Hair follicular keratinocyte (primary cell): ENCODE measurements at places on chromosomes 12 and 14. TPM values are rescaled to one million over a fixed set of nuclear protein-coding genes. Genes with fewer than 3 reads are reported as not detected.

The IL31 gene
- total RNA-seq, result not detected in 2 replicates

The KIF21A gene
- 17.0 and 20.6 TPM in 2 replicates for total RNA-seq

The CIDEB gene
- 3.2 and 4.1 TPM in 2 replicates for total RNA-seq

The MGAT4C gene
- total RNA-seq, result not detected in 2 replicates

The LRFN5 gene
- not detected in 2 replicates for total RNA-seq

The BRI3BP gene
- total RNA-seq, result 13.1 and 17.3 TPM in 2 replicates

The INHBE gene
- total RNA-seq, result 0.70 TPM in 1 of 2 replicates, not detected in the other

The MDGA2 gene
- total RNA-seq, result 0.08 TPM in 1 of 2 replicates, not detected in the other

The RAD9B gene
- total RNA-seq, result 0.19 and 2.3 TPM in 2 replicates

The TAS2R42 gene
- total RNA-seq, result not detected in 2 replicates
